ENCODE measurements at places on chromosomes 3 and 15.

DNA sequence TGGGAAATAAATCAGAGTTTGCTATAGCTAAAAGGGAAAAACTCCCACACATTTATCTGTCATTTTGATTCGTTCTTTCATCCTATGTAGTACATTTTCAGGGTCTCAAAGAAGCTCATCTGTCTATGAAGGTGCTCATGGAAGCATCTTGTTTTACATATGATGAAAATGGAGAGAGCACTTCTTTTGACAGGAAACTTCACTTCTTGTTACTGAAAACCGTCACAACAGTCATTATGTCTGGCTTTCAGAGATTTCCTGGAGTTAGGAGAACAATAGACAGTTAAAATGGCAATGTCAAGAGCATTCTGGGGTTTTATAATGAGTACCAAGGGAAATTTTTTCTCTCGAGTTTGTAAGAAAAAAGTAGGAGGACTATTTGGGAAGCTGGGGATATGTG is 83.3 kb downstream of the TMEM108 start:
- DNase-seq: no peak

DNA sequence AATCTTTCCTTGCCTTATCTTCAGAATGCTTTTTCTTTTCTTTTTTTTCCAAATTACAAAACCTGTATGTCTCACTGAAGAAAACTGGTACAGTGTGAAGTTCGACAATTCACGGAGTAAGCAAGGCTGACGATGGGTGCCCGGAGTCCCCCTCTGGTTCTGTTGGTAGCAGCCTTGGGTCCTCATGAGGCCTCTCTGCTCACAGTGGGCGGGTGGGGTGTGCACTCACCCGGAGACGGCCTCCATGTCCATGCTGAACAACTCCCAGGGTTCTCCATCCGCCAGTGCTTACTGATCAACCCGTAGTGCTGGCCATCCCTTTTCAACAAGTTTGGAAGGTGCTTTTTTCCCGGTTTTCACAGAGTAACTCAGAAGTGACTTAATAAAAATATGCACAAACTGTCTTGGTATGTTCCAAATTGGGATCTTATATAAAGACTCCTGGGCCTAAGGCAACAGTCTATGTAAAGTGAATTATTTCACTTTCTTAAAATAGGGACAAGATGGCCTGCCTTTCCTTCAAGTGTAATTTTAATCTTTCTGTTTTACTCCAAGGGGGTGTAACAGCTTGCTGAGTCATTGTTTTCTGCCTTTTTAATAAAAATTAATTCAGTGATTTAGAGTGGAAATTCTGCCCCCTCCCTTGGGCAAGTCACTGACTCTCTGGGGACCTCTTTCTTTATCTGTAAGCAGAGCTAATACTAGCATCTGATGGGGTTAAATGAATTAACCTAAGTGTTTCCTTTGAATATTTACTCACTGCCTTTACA is 23.7 kb downstream of the LRRK1 start:
- DNase-seq: no peak

GRCh38 chr3:127954640-127955039 is 39.6 kb downstream of the KBTBD12 start:
- DNase-seq: no peak

DNA sequence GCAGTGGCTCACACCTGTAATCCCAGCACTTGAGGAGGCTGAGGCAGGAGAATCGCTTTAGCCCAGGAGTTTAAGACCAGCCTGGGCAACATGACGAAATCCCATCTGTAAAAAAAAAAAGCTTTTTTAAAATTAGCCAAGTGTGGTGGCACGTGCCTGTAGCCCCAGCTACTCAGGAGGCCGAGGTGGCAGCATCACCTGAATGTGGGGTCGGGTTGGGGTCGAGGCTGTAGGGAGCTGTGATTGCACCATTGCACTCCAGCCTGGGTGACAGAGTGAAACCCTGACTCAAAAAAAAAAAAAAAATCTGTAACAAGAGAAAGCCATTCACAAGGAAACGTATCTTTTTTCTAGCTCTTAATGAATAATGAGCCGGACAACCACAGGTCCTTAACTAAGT is 74.7 kb upstream of the DLG1 start:
- no peak for DNase-seq

DNA sequence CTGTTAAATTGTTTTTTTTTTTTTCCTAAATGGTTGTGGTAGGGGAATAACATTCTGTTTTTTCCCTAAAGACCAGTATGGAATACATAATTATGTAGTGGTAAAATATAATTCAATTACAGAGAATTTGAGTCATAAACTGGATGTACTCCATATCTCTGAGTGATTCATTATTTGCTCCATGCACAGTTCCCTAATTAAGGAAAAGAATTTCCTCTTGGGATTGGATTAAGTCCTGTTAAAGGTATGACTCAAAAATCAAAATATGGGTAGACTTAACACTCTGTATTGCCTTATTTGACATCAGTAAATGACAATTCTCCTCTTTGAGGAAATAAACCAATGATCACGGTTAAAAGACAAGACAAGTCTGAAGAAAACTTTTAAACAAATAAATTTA is 78.0 kb upstream of the KCNH8 start:
- DNase-seq: no peak

DNA sequence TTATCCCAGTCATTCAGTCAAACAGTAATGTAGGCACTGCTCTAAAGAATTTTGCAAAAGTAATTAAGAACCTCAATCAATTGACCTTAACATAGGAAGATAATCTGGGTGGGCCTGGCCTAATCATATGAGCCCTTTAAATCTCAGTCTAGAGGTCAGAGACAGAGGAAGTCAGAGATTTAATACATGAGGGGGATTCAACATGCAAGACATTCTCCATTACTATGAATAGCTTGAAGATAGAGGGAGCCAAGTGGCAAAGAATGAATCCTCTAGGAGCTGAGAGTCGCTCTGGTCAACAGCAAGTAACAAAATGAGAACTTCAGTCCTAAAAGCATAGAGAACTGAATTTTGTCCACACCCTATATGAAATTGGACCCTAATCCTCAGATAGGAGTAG is 39.0 kb upstream of the MBNL1 start:
- no peak for DNase-seq

GRCh38 chr3:97066531-97066930 is 252.1 kb downstream of the EPHA6 start:
- no peak for DNase-seq

DNA sequence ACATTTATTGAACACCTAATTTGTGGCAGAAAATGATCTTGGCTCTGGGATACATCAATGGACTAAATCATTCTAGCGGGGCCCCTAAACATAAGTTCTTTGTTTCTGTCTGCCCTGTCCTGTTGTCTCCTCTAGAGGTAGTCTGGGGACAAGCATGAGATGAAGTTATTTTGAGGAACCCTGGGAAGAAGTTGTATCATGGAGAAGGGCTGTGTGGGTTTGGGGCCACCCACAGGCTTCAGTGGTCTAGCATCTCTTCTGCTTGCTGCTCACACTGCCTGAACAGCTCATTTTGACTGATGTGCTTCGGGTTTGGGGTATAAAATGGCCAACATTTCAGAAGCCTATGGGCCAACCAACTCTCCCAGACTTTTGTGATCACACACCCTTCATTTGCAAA is 50.3 kb upstream of the OSBPL11 start:
- no peak for DNase-seq

- DNase-seq: no peak
These were observed 28.3 kb downstream of the LRRC2 start for GRCh38 chr3:46537779-46538178.

GRCh38 chr15:92541291-92542200 is 114.0 kb downstream of the FAM174B start:
- DNase-seq: peak; percentile 77

GRCh38 chr3:12797124-12797891 is 828 bp downstream of the CAND2 start:
- DNase-seq: no peak

- DNase-seq: no peak
These were observed 736.0 kb upstream of the NR2F2 start for GRCh38 chr15:95594496-95594895.

- DNase-seq: no peak
These were observed 131.2 kb downstream of the RBMS3 start for GRCh38 chr3:29412110-29412509.

DNA sequence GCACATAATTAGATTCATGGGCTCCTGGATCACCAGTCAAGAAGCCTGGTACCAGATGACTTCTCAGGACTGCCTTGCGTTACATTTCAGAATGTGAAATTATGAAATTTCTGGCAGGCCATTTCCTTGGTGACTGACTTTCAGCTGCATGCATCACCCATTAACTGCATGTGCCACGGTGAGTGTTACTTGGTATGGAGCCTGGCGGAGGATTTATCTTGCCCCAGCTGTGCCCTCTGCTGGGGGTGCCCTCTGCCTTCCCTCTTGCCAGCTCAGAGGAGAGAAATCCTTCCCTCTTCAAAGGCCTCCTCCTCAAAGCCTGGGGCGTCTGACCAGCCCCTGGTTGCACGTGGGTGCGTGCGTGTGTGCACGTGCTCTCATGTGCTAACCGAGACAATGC is 57.7 kb upstream of the CTSH start:
- peak; percentile 61 for DNase-seq

DNA sequence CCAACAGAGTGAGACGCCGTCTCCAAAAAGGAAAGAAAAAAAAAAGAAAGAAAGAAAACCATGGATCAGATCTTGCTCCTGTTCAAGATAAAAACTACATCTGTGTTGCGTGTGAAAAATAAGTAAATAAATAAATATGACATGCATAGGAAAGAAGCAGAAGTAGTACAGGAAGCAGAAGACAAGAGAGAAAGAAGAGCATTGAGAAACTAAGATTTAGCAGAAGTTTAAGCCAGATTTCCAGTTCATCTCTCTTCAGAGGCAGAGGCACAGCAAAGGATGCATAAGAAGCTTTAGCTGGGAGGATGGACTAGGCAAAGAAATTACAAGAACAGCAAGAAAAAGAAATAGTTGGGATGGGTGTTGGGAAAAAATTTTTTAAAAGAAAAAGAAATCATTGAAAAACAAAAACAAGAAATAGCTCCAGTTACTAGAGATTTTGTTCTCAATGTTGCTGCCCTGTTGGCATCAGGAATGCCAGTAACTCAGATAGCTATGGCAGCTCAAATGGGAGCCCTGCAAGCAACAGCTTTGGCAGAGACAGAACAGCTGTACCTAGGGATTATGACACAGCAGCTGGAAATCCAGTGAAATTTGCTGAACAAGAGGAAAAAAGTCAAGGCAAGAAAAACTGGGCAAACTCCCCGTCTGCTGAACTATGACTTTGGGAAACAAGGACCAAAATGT is 17.3 kb downstream of the AP3S2 start:
- DNase-seq: no peak

- DNase-seq: no peak
These were observed 130.8 kb downstream of the ZNF621 start for GRCh38 chr3:40655551-40655950.

DNA sequence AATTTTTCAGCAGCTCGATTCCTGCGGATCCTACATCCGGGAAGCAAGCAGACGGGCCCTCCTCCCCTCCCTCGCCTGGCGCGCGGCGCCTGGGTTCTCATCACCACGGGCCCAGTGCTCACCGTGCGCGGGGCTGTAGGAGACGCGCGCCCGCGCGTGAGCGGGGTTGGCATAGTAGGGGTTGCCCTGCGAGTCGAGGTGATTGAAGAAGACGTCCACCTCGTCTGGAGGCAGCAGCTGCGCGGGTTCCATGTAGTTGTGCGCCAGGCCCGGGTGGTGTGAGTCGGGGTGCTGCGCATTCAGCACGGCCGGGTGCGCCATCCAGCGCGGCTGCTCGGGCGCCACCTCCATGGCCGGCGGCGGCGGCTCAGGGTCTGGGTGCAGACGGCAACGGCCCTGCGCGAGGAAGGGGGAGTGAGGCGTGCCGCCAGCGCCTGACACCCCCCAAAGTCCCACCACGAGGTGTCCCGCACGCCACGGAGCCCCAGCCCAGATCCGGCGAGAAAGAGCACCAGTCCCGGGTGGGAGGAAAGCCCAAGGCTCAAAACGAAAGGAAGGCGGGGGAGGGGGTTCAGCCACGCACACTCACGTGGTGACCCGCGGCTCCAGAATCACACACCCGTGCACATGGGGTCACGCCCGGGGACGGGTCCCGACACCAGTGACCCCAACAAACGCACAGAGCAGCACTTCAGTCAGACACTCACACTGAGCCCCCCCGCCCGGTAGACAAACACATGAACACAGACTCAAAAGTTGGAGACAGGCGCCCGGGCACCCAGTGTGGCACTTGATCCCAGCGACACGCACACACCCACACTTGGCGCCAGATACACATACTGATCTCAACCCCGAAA is 6.1 kb downstream of the GATA2 start:
- peak; percentile 59 for DNase-seq

- no peak for DNase-seq
These were observed 52.8 kb upstream of the SLC6A11 start for GRCh38 chr3:10763248-10763620.

- no peak for DNase-seq
These were observed 47.9 kb downstream of the FGD5 start for GRCh38 chr3:14866627-14867026.

DNA sequence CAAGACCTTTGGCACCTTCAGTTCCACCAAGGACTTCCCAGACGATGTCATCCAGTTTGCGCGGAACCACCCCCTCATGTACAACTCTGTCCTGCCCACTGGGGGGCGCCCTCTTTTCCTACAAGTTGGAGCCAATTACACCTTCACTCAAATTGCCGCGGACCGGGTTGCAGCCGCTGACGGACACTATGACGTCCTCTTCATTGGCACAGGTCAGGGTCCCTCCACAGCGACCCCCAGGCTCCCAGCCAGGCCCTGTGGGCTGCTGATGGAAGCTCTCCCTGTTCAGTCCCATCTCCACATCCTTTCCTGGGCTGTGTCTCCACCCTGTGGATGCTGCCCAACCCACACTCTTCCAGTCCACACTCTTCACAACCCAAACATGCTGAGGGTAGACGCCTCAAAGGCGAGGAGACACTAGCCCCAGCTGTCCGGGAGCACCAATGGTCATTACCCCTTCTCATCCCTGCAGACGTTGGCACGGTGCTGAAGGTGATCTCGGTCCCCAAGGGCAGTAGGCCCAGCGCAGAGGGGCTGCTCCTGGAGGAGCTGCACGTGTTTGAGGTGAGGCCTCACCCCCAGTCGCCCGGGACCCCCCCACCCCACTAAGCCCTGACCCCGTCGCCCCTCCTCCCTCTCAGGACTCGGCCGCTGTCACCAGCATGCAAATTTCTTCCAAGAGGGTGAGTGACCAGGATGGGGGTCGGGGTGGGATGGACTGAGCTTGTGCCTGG is 4.3 kb upstream of the LSMEM2 start:
- DNase-seq: peak; percentile 47

- DNase-seq: peak; percentile 31
These were observed 34.7 kb downstream of the GBE1 start for GRCh38 chr3:81726735-81727134.
